ENCODE measurements at places on chromosomes 3 and 15.

- no peak for DNase-seq
Measured at GRCh38 chr15:35630985-35631384, 85.0 kb upstream of the DPH6 start.

DNA sequence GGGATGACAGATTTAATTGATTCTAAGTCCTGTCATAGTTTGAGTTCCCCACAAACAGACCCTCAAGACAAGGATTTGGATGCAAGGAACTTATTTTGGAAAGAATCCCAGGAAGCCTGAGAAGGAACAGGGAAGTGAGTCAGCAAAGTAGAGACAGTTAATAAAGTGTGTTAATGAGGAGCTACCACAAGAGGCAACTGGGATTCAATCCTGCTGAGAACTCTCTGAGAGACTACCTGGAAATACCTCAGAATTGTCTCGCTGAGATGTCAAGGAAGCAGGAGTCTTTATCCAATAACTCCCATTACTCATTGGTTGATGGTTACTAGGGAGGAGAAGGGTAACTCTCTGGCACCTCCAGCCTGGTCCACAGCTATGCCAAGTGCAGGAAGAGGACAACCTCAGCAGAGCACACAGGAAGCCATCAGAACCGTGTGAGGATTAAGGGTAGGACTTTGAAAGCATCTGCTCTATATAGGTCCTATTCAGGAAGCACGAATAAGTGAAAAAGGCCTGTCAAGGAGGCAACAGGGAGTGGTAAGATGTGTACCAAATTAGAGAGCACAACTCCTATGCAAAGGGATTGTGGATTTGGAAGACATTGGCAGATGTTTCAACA, 311.1 kb upstream of the KCNH8 start:
- peak; percentile 28 for DNase-seq

- DNase-seq: peak; percentile 75
Measured at GRCh38 chr3:114152519-114153151, 26.2 kb downstream of the DRD3 start.

DNA sequence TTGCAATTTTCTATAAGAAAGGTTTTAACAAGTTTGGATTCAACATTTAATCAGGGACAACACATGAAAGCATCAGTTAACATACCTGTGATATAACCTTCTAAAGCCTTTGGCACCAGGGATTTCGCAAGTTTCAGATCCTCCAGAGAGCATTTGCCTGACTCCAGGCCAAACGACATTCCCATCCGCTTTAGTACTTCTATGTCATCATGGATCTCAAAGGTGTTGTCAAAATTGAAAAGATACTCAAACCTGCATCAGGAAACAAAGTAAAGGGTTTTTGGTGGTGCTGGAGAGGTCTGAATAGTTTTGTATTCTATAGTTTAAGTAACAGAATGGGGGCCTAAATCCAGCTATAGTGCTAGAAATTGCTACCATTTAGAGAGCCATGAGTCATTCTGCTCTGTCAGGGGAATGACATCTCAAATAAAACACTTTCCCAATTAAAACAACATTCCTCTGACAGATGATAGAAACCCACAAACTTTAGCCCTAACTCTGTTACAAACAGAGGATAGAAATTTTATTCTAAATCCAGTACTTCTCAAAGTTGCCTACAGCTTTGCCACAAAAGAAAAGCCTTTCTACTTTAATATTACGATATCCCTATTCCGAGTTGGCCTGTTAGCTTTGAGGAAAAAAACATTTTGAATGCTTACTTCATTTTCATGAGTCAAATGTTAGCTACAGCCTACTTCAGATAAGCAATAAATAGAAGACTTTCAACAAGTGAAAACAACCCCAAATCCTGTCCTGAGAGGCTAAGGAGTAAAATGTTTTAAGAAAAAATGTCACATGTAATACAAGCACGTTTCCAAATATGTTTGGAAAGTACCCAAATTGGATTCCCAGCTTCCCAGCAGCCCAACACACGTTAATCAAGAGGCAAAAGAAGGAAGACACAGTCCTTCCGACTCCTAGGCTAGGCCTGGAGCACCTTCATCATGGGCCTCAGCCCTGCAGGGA, 83.4 kb downstream of the ATP1B3 start:
- DNase-seq: peak; percentile 76

- no peak for DNase-seq
Measured at GRCh38 chr15:96038650-96039049, 291.9 kb upstream of the NR2F2 start.

DNA sequence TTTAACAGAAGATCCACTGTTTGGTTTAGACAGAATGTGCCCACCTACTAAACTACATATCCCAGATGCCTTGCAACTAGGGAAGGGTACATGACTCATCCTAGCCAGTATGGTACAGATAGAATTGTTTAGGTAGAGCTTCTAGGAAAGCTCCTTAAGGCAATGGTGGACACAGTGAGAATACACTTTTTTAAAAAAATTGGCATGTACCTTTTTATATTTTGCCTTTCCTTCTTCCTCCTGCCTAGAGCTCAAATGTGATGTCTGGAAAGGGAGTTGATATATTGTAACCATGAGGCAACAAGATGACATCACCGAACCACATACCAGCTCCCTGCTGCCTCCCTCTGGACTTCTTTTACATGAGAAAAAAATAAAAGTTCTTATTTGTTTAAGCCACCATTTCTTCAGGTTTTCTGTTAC, 14.4 kb upstream of the C3orf80 start:
- DNase-seq: peak; percentile 56

- peak; percentile 32 for DNase-seq
Measured at GRCh38 chr3:134600206-134600605, 50.6 kb downstream of the KY start.

- no peak for DNase-seq
Measured at GRCh38 chr3:25973122-25973521, 183.2 kb downstream of the OXSM start.

DNA sequence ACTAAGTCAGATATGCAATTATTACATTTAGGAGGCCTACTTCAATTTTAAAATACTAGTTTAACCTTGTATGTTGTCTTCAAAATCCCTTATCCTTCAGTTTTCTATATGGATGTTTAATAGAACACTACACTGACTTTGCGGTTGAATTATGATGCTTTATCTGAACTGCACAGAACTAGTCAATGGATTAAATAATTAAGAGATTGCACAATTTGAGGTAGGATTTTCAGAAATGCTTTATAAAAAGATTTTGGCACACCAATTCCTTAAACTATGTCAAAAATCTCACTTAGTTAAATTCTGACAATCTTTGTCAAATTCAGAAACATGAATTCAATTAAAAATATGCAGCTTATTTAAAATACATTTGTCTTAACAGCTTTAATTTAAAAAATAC, 28.1 kb downstream of the ATOSA start:
- DNase-seq: no peak

DNA sequence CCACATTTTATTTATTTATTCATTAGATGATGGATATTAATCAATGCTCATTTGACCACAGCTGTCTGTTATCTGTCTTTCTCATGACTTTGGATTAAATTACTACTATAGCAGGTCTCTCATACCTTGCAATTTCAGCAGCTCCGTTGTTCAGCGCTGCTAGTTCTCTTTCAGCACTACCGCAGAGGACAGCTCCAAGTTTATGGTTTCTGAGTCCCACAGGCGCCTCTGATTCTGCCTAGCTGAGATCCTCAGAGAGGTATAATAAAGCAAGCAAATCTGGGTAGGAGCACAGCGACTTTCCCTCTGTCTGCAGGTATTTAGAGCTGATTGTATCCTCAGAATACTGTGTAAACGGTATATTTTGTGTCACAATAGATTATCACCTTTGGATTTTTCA, 204.9 kb downstream of the CNTN4 start:
- DNase-seq: peak; percentile 54

DNA sequence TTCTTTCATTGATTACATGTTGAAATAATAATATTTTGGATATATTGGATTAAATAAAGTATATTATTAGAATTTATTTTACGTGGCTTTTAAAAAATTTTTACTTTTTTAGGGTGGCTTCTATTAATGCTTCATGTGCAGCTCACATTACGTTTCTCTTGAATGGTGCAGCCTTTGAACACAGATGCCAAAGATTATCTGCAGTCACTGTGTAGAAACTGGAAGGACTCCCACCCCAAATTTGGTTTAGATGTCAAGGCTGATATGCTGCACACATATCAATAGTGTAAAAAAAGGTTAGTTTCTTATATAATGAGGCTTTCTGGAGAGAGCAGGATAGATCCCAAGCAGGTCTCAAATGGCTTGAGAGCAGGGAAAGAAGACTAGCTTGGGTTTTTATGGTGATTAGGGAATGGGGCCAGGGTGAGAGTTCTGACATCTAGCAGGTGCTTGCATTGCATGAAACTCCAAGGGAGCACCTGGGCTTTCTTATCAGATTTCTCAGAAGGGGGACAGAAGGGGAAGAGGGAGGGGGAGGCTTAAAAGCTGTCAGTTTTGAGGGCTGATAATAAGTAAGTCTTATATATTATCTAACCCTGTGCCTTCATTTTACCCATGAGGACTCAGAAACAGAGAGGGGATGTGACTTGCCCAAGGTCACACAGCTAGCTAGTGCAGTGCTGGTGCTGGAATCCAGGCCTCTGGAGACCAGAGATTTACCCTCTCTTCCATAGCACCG, 89.6 kb downstream of the CHST2 start:
- no peak for DNase-seq

- DNase-seq: no peak
Measured at GRCh38 chr3:13013994-13014754, 59.1 kb downstream of the IQSEC1 start.

GRCh38 chr3:32421185-32421584, 29.5 kb downstream of the CMTM7 start:
- DNase-seq: no peak

- DNase-seq: peak; percentile 65
Measured at GRCh38 chr3:132346841-132347736, 29.9 kb downstream of the ACP3 start.

GRCh38 chr3:27560484-27561056, 76.4 kb upstream of the SLC4A7 start:
- DNase-seq: no peak

DNA sequence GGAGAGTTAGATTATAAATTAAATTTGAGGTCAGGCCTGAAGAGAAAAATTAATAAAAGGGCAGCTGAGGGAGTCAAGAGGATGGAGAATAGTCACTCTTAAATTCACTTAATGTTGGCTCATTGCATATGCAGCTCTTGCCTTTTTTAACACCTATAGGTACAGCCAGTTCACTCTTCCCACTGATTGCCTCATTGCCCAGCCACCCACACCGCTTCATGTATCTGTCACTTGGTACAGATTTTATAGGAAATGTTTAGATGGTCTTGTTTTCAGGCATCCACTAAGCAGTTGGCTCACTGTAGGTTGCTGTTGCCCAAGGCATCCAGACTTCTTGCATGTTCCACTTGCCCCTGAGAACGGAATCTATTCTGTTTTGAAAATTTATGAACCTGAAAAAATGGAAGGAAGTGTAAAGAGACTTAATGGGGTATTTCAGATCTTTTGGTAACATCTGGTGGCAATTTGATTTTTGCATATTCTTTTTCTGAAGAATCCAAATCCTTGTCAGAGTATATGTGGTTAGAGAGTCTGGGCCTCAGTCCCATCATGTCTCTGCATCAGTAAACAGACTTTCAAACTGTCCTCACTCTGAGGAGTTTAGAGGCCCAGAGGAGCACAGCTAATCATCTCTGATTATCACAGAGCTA, 151.9 kb downstream of the RBPMS2 start:
- DNase-seq: no peak

DNA sequence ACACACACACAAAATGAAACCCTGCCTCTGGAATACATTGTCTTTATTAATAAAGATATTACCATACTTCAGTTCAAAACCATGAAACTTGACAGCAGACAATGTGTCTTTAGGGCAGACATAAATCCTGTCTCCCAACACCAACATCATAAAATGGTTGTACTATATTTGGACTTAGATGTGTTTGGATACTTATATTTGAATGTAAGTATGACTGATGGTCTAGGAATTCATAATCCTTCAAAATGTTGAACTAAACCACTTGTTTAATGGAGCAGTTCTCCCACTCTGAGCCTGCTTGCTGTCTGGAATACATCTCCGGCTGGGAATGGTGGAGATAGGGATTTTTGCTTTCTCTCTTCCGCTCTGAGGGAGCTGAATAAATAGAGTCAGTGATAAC, 10.6 kb downstream of the FBN1 start:
- no peak for DNase-seq

GRCh38 chr3:38003371-38003816, 12.8 kb downstream of the VILL start:
- peak; percentile 48 for DNase-seq

GRCh38 chr3:192843723-192844485, 73.8 kb downstream of the MB21D2 start:
- DNase-seq: no peak

DNA sequence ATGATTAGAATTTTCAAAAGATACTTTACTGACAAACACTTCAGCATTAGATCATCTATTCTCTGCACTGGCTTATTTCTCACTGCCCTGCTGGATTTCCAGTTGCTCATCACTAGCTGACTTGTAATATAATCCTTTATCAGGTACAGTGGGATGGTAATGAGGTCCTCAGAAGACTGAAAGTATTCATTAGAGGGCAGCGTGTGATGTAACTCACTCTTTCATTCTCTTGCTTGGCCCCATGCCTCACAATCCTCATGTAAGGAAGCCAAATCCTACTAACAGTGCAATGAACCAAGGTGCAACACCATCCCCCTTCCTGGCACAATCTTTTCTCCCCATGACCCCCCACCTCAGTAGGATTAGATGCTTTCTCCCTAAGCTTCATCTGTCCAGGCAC, 289.9 kb downstream of the CTNNB1 start:
- no peak for DNase-seq

DNA sequence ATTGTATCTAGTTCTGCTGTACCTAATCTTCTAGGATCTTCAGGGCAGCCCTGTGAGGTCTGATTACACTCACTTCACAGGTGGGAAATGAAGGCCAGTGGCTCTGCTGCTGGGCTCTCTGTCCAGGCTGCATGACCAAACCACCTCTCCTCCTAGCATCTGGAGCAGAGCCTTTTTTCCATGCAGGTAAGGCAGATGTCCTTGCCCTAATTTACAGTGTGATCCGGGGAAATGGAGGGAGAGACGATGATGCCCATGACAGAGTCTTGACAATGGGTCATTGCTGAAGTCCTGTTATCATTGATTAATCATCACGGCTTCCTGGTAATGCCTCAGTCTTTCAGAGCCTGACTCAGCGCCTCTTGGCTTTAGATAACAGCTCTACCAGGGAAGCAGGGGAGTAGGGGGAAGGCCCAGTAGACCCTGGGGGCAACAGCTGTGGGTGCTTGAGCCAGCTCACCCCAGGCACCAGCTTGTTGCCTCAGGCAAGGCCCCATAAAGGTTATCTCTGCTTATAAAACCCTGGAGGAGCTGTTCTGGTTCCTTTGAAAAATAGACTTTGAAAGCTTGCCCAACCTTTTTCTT, 153.4 kb downstream of the GABRG3 start:
- DNase-seq: no peak

DNA sequence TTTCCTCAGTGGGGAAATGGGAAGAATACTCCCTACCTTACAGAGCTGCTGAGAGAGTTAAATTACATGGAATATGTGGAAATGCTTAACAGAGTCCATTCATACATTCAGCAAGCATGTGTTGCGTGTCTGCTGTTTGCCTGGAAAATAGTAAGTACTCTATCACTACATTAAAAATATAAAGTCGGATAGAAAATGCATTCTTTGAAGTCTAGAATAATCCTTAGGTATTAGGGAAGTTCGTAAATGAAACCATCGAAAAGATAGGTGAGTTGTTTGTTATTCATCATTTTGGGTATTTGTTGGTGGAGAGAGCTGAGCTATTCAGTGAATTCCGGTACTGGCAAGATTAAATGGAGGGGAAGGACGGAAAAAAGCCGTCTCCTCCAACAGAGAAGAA, 200.1 kb downstream of the OPA1 start:
- DNase-seq: no peak

- no peak for DNase-seq
Measured at GRCh38 chr3:141576744-141577052, 89.9 kb downstream of the RASA2 start.
